ENCODE measurements at places on chromosomes 11 and 22.

GRCh38 chr22:28822930-28823551, 22.7 kb upstream of the XBP1 start:
- DNase-seq: no peak

DNA sequence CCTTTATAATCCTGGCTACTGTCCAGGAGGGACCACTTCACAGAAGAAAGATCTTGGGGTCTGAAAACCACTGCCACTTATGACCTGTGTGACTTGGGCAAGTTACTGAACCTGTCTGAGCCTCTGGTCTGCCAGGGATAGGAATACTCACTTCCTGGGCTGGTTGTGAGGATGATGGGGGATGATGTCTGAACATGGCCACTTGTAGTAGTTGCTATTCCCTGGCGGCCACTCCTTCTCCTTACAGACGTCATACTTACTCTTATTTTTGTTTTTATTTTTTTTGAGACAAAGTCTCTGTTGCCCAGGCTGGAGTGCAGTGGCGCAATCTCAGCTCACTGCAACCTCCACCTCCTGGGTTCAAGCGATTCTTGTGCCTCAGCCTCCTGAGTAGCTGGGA, 26.1 kb downstream of the CD82 start:
- no peak for DNase-seq

GRCh38 chr11:68343761-68344256, 31.4 kb downstream of the LRP5 start:
- DNase-seq: no peak

DNA sequence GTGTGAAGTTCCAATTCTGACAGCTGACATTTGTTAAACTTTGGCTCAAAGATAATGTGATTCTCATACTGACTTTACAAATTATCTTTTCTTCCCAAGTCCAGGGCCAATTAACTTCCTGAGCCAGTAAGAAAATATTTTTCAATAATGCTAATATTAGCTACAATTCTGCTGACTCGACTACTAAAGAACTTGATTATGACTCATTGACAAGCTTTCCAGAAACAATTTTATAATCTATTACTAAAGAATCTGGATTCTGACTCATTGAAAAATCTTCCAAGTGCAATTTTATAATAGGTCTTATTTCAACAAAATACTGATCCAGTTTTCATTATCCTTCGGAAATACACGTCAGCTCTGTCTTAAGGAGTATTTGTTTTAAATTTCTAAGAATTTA, 12.9 kb upstream of the XKR3 start:
- no peak for DNase-seq

DNA sequence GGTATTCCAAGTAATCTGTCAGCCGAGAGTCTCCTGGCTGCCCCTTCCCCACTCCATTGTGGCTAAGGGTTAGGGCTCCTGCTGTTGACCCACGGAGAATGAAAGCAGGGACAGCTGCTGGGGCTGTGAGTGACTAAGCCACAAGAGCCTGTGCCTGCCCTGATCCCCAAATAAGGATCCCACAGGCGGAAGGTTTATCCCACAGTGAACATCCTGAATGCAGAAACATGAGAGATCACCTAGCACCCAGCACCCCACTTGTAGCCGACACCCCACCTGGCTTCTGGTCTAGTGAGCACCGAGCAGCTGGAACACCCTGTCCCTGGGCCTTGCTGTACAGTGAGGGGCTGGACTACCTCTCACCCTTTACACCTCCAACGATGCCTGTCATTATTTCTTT, 117.7 kb upstream of the LMO1 start:
- no peak for DNase-seq

DNA sequence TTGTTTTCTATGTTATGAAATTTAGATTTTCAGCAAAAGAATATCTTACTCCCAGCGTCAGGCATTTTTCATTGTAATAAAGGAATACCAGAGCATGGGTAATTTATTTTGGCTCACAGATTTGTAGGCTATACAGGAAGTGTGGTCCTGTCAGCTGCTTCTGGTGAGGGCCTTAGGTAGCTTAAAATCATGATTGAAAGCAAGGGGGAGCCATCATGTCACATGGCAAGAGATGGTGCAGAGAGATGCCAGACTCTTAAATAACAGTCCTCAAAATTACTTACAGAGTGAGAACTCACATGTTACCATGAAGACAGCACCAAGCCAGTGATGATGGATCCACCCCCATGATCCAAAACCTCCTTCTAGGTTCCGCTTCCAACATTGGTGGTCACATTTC, 825.0 kb upstream of the CHORDC1 start:
- no peak for DNase-seq

DNA sequence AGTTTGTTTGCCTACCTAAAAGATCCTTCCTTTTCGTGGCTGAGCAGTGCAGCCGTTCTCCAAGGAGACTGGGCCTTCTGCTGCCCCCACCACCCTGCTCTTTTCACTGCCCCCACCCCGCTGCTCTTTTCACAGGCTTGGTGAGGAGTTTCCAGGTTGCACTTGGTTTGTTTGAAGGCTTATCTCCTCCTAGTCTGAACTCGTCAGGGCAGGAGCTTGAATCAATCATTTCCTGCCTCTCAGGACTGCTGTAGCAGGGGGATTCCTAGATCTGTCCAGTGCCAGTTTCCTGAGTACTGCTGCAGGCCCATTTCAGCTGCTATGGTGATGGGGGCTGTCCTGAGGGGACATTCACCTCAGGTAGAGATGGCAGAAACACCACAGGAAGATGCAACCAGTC, 10.0 kb downstream of the MED15 start:
- DNase-seq: no peak

GRCh38 chr11:66741153-66741552, 12.1 kb upstream of the SPTBN2 start:
- no peak for DNase-seq

- DNase-seq: no peak
Measured at GRCh38 chr11:126833065-126833464, 167.5 kb downstream of the KIRREL3 start.

GRCh38 chr11:128723531-128723930, 29.7 kb downstream of the FLI1 start:
- DNase-seq: no peak

- DNase-seq: no peak
Measured at GRCh38 chr11:65903715-65904114, 3.5 kb upstream of the FOSL1 start.

DNA sequence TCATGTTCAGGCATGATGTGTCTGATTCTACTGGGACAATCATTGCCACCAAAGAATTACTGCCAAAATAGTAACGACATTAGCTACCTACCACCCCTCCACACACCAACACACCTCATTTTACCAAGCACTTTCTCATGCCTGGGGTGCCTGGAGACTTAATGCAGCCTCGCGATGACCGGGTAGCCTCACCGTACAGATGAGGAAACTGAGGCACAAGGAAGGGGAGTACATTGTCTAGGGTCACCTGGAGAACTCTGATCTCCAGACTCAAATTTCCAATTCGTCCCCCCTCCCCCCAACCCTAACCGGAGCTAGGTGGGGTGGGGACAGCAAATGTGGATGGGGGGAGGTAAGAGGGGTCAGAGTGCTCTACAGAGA, 2.7 kb upstream of the RTN4RL2 start:
- no peak for DNase-seq

DNA sequence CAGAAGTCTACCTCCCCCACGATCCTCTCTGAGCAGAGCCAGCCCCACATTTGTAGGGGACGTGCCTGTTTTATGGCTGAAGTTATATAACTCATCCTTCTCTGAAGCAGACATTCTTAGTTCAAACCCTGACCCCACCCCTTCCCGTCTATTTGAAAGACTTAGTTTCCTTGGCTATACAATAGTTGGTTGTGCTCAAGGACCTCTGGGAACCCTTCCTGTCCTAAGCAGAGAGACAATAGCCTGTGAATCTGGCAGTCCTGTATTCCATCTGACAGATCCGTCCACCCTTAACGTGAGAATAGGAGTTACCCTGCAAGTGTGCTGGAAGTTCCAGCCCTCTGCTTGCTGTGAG, 75.2 kb downstream of the MN1 start:
- no peak for DNase-seq

DNA sequence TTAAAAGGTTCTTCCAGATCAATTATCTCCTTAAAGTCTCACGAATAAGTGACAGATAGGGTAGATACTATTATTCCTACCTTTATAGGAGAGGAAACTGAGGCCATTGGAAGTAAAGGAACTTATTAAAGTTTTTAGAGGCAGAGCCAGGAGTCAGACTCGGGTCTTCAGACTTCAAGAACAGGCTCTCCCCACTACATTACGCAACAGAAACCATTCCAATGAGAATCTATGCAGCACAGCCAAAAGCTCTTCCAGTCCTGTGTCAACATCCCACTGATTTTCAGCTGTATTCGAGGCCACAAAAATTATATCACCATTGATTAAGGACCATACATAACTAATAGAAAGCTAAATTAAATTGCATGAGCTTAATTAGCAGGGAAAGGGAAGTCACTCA, 77.4 kb downstream of the RELT start:
- DNase-seq: no peak

GRCh38 chr22:40653361-40653760, 16.8 kb upstream of the MRTFA start:
- DNase-seq: no peak

DNA sequence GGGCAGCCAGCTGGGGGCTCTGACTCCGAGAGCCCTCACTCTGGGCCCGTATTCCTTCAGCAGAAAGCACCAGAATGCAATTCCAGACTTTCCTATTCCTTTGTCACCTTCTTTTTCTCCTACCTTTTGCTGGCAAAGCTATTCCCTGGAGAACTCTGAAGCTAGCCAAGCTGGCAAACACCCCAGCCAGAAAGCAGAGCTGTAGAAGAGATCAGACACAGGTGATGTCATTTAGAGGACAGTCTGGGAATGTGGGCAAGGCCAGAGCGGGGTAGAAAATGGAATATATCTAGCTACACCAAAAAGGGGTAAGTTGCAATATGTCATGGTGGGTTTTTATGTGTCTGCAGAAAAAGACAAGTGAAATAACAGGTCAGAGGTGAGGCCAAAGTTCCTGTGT, 205.1 kb downstream of the NXPE2 start:
- DNase-seq: no peak

DNA sequence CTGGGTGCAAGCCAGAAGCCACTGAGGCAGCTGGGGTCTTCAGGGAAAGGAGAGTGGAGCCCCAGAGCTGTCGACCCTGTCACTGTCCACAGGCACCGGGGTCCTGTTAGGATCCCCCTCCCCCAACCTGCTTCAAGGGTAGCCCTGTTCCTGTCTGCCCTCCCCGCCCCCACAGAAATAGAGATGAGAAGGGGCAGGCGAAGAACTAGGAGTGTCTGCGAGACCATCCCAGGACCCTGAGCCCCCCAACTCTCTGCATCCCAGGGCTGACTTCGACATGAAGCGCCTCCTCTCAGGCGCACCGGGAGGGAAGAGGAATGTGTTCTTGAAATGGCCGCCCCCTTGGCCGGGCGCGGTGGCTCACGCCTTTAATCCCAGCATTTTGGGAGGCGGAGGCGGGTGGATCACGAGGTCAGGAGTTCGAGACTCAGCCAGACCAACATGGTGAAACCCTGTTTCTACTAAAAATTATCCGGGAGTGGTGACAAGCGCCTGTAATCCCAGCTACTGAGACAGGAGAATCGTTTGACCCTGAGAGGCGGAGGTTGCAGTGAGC, 607 bp upstream of the ZNF70 start:
- no peak for DNase-seq

DNA sequence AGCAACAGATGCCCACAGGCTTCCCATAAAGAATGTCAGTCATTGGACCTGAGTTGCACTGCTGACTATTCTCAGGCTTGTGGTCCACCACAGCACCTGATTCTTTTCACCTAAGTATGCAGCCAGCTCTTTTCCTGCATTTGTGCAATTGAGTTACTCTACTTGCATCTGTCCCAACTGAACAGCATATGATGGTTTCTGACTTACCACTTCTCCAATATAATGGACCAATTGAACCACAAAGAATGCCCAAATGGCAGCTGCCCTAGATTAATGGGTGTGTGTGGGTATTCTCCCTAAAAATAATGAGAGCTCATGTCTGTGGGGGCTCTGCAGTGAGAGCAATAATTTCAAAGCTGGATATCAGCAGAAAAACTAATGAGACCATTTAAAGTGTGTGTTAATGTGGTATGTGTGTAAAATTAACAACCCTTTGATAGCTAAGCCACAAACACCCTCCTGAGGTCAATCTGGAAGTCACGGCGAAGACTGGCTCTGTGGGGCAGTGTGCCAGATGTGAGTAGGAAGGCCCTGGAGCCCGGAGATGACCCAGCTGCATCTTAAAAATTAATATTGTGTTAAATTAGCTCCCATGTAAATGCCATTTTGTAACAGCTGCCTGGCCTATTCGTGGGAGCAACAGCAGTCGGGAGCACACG, 43.8 kb downstream of the SC5D start:
- no peak for DNase-seq

DNA sequence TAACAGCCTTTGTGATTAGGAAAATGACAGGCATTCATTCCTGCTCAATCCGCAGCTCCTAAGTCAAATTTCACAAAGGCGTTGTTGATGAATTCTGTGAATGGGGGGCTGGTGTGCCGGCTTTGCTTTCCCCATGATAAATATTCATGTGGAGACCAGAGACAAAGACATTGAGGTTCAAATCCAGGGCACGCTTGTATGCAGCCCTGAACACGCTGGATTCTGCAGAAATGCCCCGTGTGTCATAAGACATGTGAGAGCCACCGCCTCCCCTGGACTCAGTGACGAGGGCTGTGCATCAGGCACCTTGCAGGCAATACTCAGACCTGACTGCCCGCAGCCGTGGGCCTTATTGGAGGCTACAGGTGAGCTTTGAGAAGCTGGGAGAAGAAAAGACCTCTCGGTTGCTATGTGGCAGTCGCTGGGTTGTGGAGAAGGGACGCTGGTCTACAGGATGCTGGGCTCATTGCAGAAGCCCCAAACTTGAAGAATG, 906.2 kb downstream of the BRD1 start:
- no peak for DNase-seq

- DNase-seq: no peak
Measured at GRCh38 chr22:26115266-26115665, 54.0 kb upstream of the SEZ6L start.

GRCh38 chr11:102528618-102529017, 1.9 kb downstream of the MMP7 start:
- no peak for DNase-seq

GRCh38 chr11:20840341-20840740, 171.0 kb downstream of the NELL1 start:
- no peak for DNase-seq

GRCh38 chr11:17230867-17231851, 23.4 kb upstream of the PIK3C2A start:
- no peak for DNase-seq

DNA sequence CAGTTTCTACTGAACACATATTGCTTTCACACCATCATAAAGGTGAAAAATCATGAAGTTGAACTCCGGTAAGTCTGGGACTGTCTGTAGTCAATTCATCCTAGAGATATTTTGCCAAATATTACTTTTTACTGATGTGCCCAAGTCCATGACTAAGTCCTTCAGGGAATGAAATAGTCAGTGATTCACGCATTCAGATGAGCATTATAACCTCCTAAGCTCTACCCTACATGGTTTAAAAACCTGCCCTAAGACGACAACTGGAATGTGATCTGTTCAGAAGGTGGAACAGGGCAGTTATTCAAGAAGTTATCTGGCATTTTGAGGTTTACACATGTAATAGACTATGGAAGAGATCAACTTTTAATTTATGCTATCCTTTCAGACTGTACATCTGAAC, 125.6 kb downstream of the TRPC6 start:
- DNase-seq: no peak
